ENCODE measurements at places on chromosomes 7 and 10.

- no peak for DNase-seq
Measured at GRCh38 chr7:98562381-98562823, 54.7 kb upstream of the NPTX2 start.

DNA sequence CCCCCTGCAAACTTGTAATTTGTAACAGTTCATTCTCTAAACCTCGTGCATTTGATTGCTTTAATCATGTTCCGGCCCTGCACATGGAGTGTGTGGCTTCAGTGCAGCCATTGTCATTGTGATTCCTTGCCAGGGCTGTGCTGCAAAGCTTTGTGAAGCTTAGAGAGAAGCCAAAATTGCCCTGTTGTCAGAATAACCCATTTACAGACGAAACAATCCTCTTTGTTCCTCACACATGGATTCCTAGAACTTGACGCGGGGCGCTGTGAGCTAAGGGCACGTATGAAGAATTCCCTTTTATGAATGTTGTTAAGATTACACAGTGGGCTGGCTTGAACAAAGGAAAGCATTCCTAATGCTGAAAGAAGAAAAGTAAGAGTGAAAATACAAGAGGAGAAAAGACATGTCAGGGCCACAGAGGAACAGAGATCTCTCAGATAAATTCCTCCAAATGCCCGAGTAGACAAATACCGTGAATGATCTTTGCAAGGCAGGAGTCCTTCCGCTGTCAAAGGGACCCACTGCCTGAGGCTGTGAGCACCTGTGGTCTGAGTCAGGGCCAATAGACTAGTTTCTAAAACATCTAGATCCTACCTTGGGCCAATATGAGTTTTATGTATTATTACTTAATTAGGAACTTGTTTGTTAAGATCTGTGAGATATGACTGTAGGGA, 205.4 kb upstream of the C7orf33 start:
- DNase-seq: no peak

- DNase-seq: peak; percentile 66
Measured at GRCh38 chr10:102347236-102347828, 48.2 kb upstream of the NFKB2 start.

- no peak for DNase-seq
Measured at GRCh38 chr7:45178241-45179225, 20.9 kb downstream of the RAMP3 start.

DNA sequence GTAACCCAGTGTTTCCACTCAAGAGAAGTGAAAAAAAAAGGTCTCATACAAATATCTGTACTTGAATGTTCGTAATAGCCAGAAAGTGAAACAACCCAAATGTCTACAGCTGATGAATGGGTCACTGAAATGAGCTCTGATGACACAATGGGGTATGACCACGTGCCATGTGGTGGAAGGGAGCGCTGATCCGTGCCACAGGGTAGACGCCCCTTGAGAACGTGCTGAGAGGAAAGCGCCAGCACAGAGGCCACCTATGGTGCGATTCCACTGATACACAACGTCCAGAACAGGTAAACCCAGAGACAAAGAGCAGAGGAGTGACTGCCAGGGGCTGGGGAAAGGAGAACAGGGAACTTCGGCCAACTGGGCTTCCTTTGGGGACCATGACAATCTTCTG, 50.3 kb downstream of the MAD1L1 start:
- DNase-seq: no peak
